ENCODE measurements at places on chromosomes 6 and 20.

GRCh38 chr6:33276581-33276863, 401 bp upstream of the B3GALT4 start:
- DNase-seq = no peak

GRCh38 chr6:49269190-49269589, 193.9 kb downstream of the MMUT start:
- no peak for DNase-seq

DNA sequence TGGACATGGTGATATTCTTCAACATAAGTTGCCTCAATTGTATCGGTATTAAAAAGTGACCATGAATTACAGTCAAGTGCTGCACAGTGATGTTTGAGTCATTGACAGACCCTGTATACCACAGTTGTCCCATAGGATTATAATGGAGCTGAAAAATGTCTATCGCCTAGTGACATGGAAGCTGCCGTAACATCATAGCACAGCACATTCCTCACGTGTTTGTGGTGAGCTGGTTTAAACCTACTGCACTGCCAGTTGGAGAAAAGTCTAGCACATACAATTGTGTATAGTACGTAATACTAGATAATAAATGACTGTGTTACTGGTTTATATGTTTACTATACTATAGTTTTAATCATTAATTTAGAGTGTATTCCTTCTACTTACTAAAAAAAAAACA, 150.2 kb downstream of the CDH26 start:
- no peak for DNase-seq

- no peak for DNase-seq
These were observed 22.3 kb downstream of the TULP4 start for GRCh38 chr6:158334534-158334933.

DNA sequence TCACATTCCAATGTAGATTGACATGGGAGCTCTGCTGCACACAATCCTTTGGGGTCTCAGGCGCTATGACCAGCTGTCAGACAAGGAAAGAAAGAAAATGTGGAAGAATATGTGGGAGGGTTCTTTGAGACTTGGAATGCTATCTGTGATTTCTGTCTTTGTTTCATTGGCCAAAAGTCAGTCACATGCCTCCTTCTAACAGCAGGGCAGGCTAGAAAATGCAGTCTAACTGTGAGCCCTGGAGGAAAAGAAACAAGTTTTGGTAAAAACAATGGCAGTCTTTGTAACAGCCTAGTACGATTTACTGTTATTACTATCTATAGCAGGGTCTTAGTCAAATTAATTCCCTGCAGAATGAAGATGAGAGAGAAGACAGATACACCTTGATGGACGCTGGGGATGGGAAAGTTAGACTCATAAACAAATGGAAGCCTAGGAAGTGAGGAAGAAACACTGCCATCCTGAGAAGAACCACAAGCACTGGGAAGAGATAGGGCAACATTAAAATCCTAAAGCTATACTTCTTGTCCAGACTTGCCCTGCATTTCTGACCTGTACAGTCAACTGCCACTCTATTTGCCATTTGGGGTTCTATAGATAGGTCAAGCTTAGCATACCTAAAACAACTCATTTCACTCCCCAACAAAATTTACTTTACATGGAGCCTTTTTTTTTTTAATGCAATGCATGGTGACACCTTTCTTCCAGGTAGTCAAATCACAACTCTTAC, 833.0 kb downstream of the KIF16B start:
- DNase-seq = no peak

DNA sequence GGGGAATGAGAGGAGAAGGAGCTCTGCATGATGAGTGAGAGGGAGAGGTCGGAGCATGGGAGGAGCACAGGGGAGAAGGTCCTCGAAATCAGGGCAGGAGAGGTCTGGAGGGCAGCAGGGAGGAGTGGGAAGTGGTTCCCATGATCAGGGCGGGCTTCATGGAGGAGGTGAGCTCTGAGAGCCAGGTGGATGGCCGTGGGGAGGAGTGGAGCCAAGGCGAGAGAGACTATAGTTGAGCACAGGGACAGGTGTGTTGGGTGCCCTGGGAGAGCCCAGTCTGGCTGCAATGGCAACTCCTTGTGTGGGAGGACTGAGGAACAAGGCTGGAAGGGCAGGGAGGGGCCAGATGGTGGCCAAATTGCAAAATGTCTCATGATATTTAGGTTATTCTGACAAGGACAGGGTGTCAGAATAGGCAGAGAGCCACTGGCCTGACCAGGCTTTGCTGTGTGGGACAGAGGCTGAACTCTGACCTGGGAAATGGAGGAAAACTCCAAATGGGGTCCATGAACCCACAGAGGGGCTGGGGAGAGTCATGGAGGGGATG, 21.4 kb downstream of the TTBK1 start:
- no peak for DNase-seq

GRCh38 chr6:43940393-43941087, 170.5 kb downstream of the VEGFA start:
- no peak for DNase-seq

- DNase-seq = no peak
These were observed 127.1 kb upstream of the AHI1 start for GRCh38 chr6:135624402-135625295.

DNA sequence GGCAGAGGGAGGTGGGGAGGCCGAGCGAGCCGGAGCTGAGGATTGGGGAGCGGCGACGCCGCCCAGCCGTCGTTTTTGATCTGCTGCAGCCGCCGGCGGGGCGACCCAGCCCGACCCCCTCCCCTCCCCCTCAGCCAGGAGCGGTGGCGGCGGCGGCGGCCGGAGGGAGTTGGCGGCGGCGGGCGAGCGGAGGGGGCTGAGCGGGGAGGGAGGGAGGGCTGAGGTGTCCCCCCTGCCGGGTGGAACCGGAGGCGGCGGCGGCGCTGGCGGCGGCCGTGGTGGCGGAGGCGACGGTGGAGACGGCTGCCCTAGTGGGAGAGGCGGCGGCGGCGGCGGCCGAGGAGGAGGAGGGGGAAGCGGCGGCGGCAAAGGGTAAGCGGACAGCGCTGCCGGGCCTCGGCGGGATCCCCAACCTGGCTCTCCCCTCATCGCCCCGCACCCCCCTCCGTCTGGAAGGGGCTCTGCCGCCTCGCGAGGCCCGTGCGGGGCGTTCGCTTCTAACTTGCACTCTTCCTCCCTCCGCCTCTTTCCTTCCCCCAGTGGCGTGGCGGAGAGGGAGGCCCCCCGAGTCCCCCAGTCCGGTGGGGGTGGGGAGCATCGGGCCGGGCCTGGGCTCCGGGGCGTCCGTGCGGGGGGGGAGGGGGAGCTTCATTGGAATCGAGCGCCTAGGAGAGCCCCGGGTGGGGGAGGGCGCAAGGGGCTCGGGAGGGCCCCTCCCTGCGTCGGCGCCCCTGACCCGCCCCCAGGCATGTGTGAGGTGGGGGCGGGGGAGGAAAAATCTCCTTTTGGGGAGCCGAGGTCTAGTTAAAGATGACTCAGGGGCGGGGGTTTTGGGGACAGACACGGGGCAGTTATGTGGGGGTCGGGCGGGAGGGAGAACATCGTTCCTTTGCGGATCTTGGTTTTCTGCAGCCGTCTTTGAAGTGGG, at the start of gene TAB2:
Gene TAB2 (plus strand): TSS at position 69 of the 928 bp plus-strand sequence. CDS start 52,286 bp downstream, outside the sequence.
- peak; percentile 83 for DNase-seq

GRCh38 chr6:140462453-140463311, 1088.2 kb upstream of the CITED2 start:
- DNase-seq = peak; percentile 83

DNA sequence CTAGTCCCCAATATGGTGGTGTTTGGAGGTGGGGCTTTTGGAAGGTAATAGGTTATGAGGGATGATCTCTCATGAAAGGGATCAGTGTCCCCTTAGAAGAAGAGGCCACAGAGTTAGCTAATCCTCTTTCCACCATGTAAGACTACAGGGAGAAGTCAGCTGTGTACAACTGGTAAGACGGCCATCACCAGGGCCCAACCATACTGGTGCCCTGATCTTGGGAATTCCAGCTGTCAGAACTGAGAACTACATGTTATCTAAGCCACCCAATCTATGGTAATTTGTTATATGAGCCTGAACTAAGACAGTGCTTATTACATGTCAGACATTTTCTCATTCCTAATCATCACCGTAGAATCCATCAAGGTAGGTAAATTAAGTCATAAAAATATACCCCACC, 77.7 kb upstream of the ZNF217 start:
- no peak for DNase-seq

DNA sequence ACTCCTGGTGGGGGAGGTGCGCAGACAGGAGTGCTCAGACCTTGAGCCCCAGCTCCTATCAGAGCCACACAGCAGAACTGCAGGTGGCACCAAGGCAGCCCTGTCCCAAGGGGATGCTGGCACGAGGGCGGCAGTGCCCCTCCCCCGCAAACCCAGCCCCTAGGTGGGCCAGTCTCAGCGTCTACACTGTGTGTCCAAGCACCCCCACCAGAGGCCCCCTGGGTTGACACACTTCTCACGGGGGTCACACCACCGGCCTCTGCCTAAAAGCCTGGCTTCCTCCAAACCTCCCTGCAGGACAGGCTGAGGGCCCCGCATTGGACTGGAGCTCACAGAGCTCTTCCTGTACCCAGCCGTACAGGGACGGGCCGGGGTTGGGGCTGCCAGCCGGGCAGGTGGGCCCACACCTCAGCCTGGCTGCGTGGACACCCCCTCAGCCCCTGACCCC, 8.1 kb downstream of the SLC2A4RG start:
- no peak for DNase-seq

GRCh38 chr20:63782521-63782971, 43.0 kb downstream of the SLC2A4RG start:
- peak; percentile 63 for DNase-seq

DNA sequence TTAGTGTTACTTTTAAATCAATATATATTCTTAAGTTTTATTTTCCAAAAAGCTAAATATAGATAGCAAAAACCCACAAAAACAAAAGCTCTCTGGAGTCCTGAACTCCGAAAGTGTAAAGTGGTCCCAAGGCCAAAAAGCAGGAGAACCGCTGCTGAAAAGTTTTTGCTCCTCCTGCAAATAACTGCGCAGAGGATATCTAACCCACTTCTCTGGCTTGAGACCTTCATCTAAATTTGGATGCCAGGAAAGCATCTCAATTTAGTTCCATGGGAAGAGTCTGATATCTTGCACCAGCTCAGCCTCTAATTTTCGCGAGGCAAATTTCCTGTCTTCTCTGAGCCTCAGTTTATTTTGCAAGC, 523 bp downstream of the MRPS10 start:
- no peak for DNase-seq

DNA sequence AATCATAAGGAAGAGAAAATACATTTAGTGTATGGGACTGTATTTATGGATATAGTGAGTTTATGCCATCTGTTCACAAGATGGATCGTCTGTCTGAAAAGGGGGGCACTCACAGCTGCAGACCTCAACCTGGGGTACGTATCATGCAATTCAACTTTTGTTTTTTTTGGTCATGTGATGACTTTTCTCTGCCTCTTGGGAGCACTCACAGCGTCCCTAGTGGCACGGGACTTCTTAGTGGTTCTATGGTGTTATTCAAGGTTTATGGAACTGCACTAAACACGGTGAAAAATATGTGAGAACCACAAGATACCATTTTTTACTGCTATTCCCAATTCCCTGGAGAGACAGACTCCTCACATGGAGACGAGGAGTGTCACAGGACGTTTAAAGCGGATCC, 60.4 kb upstream of the MPC1 start:
- no peak for DNase-seq

GRCh38 chr6:15437090-15437635, 191.3 kb downstream of the JARID2 start:
- DNase-seq = no peak

GRCh38 chr6:97765461-97765860, 482.4 kb upstream of the MMS22L start:
- no peak for DNase-seq

DNA sequence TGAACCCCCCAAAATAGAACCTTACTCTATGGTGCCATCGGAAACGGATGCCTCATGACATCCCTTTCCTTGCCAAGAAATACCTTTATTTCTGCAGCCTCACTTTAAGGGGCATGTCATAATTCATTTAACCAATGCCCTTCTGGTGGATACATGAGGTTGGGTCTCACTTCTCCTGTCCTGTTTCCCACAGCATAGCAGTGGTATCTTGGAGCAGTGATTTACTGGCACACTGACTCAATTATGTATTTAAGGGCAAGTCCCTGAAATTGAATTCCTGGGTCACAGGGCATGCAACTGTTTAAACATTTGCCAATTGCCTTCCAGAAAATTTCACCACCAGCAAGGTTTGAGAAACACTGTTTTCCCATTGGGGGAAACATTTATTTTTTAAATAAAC, 639 bp upstream of the LBP start:
- no peak for DNase-seq

- no peak for DNase-seq
These were observed 17.5 kb downstream of the CITED2 start for GRCh38 chr6:139356924-139357323.

DNA sequence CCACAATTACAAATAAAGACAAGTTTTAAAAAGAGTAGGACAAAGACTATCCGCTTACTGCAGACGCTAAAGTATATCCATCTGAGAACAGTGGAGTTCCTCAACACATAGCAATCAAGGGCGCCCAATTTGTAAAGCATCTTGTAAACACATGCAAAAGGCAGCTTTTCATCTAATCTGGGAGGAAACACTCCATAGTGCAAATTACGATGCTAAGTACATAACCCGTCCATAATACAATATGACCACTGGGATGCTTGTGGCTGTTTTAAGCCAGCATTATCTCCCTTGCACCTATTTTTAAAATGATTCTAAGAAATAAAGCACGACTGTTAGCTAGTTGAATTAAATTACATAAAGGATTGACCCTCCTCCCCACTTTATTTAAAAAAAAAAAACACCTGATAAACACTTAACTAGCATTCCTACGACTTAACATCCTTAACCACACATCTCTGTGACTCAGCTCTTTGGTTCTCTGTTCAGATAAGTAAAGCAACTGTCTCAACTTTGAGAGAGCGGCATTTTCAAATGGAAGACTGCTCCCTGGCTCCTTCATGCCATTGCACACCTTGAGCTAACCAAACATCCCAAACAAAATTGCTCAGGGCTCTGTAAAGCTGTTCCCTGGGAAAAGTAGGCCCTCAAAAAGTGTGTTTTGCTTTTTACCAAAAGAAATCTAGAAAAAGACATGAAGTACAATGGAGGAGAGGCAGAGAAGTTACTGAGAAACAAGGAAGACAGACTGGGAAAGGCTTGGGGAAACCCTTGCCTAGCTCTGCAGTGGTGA, 14.2 kb downstream of the SLC22A23 start:
- no peak for DNase-seq

DNA sequence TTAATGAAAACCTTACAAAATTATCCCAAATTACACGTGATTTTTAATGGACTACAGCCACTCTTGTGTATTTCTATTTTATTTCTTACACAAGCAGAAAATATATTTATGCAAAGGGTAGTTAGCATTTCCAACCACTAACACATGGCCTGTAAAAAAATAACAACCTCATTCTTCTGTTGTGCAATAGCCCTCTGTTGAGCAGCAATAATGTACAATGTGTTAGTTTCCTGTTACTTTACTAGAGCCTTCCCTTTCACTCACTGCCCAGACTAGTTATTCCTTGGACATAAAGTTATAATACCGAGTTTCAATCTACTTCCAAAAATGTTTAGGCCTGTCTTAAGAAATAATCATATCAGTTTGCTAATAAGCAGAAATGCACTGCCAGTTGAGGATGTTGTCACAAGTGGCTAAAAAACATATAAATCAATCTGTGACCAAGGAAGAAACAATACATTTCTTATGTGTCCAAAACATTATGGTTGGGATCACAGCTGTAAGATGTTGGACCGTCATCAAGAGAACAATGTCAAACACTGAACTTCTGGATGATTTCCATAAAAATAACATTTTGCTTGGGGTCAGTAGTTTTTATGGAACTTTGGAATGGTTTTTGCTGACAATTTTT, 73.6 kb upstream of the RNF146 start:
- no peak for DNase-seq

- no peak for DNase-seq
These were observed 9.0 kb downstream of the MOCS3 start for GRCh38 chr20:50967586-50967985.
